NCI-H1105 (cell line): ENCODE measurements at places on chromosomes 4 and X.

DNA sequence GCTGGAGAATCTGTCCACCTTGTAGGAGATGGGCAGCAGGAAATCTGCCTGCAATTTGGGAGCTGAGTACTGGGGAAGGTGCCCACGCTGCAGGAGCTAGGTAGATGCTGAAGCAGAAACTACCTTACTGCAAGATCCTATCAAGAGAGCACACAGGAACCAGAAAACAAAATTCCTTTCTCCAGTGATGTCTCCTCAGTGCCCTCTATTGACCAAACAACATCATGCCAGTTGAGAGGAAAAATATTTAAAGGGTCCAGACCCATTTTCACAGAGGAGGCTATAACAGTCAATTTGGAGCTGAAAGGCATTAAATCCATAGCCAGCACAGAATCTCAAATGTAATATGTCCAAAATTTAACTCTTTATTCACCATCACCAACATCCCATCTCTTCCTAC, 406.8 kb downstream of the SLITRK2 start:
- no peak for DNase-seq

DNA sequence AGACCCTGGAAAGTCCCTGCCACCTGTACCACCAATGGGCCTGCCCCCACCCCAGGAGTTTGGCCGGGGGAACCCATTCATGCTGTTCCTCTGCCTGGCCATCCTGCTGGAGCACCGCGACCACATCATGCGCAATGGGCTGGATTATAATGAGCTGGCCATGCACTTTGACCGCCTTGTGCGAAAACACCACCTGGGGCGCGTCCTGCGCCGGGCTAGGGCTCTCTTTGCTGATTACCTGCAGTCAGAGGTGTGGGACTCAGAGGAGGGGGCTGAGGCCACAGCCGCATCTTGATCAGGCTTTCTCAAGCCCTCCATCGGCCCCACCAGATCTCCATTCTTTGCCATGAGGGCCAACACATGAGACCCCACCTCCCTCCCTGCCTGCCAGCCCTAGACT, 13.6 kb upstream of the RBM3 start:
- DNase-seq, result no peak

- no peak for DNase-seq
Measured at GRCh38 chrX:2262668-2263055, 238.1 kb downstream of the DHRSX start.

GRCh38 chr4:106277140-106277675, 38.8 kb downstream of the TBCK start:
- DNase-seq, result no peak

- no peak for DNase-seq
Measured at GRCh38 chr4:87356832-87357526, 34.0 kb downstream of the HSD17B11 start.

DNA sequence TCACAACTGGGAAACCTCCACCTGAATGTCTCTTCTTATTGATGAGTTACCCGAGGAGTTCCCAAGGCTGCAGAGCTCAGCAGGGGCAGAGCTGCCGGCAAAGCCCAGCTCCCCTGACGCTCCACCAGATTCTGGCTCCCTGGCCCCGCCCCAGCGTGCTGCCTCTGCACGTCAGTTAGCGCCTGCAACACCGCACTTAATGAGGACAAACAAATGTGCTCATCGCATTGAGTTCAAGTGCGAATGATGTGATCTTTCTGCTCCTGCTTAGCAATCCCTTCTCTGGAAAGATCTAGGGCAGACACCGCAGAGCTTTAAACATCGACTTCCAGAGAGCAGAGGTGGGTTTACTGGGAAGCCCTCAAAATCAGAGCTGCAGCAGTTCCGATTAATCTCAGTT, 55.5 kb upstream of the FBXW7 start:
- DNase-seq, result peak; percentile 2
